ENCODE measurements at places on chromosomes 5 and 9.

- DNase-seq, result no peak
These were observed 31.7 kb downstream of the DOCK2 start for GRCh38 chr5:169668732-169669131.

GRCh38 chr9:112377087-112377486, 2.8 kb upstream of the HSDL2 start:
- DNase-seq, result no peak

GRCh38 chr5:14749579-14750101, 85.1 kb downstream of the OTULIN start:
- no peak for DNase-seq

- DNase-seq, result no peak
These were observed 378.6 kb downstream of the GADD45G start for GRCh38 chr9:89983411-89983810.

- no peak for DNase-seq
These were observed 19.7 kb upstream of the PHYKPL start for GRCh38 chr5:178252258-178252657.

DNA sequence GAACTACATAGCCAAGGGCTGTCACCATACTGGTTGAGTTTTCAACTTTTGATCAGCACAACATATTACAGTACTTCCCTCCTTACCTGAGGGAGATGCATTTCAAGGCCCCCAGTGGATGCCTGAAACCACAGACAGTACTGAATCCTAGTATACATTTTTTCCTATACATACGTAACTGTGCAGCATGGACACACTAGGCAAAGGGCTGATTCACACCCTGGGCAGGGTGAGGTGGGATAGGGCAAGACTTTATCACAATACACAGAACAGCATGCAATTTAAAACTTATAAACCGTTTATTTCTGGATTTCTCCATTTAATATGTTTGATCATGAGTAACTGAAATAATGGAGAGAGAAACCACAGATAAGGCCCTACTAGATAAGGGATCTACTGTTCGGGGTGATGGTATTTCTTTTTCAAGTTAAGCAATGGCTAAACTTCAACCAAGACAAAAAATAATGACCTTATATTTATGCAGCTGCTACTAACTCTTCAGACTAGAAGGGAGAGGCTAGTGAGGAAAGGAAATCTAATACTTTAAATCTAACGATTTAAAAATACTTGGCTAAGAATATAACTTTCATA, 186.9 kb upstream of the GNA14 start:
- no peak for DNase-seq

DNA sequence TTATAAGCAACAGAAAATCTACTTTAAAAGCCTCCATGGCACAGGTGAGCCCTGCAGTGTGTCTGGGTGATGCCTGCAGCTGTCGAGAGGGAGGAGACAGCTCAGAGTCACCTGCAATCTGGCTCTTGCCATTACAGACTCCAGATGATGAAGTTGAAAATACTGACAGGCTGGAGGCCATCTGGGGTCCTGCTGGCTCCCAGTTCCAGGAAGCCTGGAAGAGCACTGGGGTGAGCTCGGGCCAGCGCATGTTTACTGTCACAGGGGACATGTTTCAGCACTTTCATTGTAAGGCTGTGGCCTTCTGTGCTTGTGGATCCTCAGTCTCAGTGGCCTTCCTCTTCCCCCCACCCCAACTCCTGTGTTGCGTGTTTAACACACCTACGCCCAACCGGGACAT, 28.4 kb downstream of the CEL start:
- no peak for DNase-seq

- no peak for DNase-seq
These were observed 44.9 kb upstream of the ZNF366 start for GRCh38 chr5:72552041-72552557.
